ENCODE measurements at places on chromosomes 7 and 10.

- DNase-seq = no peak
Observed at GRCh38 chr10:126839094-126839761, 66.0 kb upstream of the DOCK1 start.

GRCh38 chr10:91766676-91767075 is 31.6 kb upstream of the TNKS2 start:
- DNase-seq = no peak

GRCh38 chr10:79147796-79148451 is 79.2 kb downstream of the ZMIZ1 start:
- DNase-seq = no peak

GRCh38 chr7:118186501-118186900 is 2.5 kb downstream of the LSM8 start:
- DNase-seq = no peak

DNA sequence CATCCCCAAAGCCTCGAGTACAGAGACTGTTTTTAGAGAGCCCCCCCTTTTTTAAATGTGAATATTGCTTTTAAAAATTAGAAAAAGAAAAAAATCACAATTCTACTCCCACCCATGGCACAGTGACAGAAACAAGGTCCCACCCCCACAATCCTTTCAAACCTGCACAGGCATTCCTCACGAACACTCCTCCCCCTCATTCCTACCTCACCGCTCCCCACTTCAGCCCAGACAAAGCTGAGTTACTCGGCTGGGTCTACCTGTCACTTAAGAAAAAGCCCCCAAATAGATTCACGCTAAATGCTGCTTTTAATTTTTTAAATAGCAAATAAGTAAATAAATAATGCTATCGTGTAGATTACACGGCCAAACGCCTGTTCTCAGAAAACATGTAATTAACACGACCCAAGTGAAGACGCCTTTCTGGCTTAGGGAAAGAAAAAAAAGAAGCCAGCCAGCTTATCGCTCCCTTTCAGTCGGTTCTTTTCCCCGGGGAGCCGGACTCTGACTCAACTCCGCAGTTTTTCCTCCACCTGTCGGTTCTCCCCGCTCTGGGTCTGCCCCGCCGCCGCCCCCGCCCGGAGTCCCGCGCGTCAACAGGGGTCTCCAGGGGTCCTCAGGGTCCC is 739 bp downstream of the MPP7 start:
- DNase-seq = no peak

Data from stimulated activated CD8-positive, alpha-beta memory T cell treated with anti-CD3 and anti-CD28 coated beads, Interleukin-15, amount 100 ng/mL, for 24 hours (primary cell).